ENCODE measurements at places on chromosomes 4 and X. TPM values are rescaled to one million over a fixed set of nuclear protein-coding genes. Genes with fewer than 3 reads are reported as not detected.

- H3K36me3 ChIP-seq: no peaks in the 10 kb centered on the region
- H3K4me1 ChIP-seq: peaks cover 61% of the 10 kb centered on the region
- peak overlapping the region; percentile 67 for H3K4me3 ChIP-seq
- H3K27me3 ChIP-seq: no peaks in the 10 kb centered on the region
- DNase-seq: peak; percentile 51
- H3K27ac ChIP-seq: peak overlapping the region; percentile 95
Observed at GRCh38 chrX:29662101-29662500, 553.3 kb upstream of the MAGEB2 start.

- H3K4me3 ChIP-seq: peak overlapping the region; percentile 97
- peak overlapping the region; percentile 87 for H3K27ac ChIP-seq
- peaks cover 4% of the 10 kb centered on the region for H3K36me3 ChIP-seq
- no peak for DNase-seq
- no peaks in the 10 kb centered on the region for H3K27me3 ChIP-seq
- peaks cover 14% of the 10 kb centered on the region for H3K4me1 ChIP-seq
Observed at GRCh38 chr4:17578482-17578891, 1.5 kb downstream of the LAP3 start.

- H3K4me1 ChIP-seq: no peaks in the 10 kb centered on the region
- H3K4me3 ChIP-seq: no peak overlapping the region
- H3K27ac ChIP-seq: no peak overlapping the region
- H3K27me3 ChIP-seq: no peaks in the 10 kb centered on the region
Observed at GRCh38 chr4:170339522-170339921, 249.8 kb upstream of the AADAT start.

GRCh38 chr4:176883108-176883550 is 90.4 kb upstream of the VEGFC start:
- H3K4me1 ChIP-seq: peaks cover 85% of the 10 kb centered on the region
- H3K27ac ChIP-seq: peak overlapping the region; percentile 82
- no peak for DNase-seq
- H3K4me3 ChIP-seq: peak overlapping the region; percentile 68
- H3K27me3 ChIP-seq: no peaks in the 10 kb centered on the region

DNA sequence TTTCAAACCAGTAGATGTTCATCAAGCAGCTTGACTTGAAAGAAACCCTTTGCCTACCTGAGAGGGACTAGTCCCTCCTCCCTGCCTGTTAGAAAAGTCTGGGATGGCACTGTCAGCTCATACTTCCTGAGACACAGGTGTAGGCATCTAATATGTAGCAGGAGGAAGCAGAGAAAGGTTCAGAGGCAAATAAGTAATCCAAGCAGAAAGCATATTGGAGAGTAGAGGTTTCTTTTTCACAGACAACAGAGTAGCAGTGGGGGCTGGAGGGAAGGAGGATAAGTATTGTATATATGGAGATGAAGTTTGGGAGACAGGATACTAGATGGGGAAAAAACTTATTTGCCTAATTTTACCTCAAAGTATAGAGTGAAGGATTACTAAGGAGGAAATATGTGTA is 81.5 kb downstream of the FNIP2 start:
- H3K4me1 ChIP-seq: peaks cover 9% of the 10 kb centered on the region
- no peaks in the 10 kb centered on the region for H3K36me3 ChIP-seq
- H3K27ac ChIP-seq: peak overlapping the region; percentile 34
- DNase-seq: no peak
- no peaks in the 10 kb centered on the region for H3K27me3 ChIP-seq
- H3K4me3 ChIP-seq: no peak overlapping the region

DNA sequence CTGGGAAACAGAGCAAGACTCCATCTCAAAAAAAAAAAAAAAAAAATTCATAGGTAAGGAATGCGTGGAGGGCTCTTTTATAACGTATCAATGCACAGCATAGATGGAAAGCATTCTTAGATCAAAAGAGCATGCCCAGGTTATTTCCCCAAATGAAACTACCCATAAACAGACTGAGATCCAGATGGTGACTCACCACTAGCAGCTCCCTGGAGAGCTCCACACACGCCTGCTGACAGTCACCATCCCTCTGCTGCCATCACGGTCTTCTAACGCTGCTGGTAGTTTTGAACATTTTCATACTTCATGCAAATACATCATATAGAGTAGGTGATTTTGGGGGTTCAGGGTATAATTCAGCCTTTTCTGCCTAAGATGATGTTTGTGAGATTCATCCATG is 136.9 kb downstream of the ASMT start:
- H3K27me3 ChIP-seq: no peaks in the 10 kb centered on the region
- DNase-seq: no peak
- H3K4me3 ChIP-seq: peak overlapping the region; percentile 41
- H3K27ac ChIP-seq: no peak overlapping the region

- H3K4me1 ChIP-seq: no peaks in the 10 kb centered on the region
- peak; percentile 38 for DNase-seq
- no peaks in the 10 kb centered on the region for H3K27me3 ChIP-seq
- H3K4me3 ChIP-seq: no peak overlapping the region
- peaks cover 17% of the 10 kb centered on the region for H3K36me3 ChIP-seq
- H3K27ac ChIP-seq: no peak overlapping the region
Observed at GRCh38 chr4:88054901-88055300, 47.5 kb downstream of the PKD2 start.

- no peaks in the 10 kb centered on the region for H3K27me3 ChIP-seq
- H3K4me1 ChIP-seq: no peaks in the 10 kb centered on the region
- no peaks in the 10 kb centered on the region for H3K36me3 ChIP-seq
- H3K4me3 ChIP-seq: no peak overlapping the region
- no peak for DNase-seq
Observed at GRCh38 chrX:37641859-37642258, 43.7 kb upstream of the XK start.

DNA sequence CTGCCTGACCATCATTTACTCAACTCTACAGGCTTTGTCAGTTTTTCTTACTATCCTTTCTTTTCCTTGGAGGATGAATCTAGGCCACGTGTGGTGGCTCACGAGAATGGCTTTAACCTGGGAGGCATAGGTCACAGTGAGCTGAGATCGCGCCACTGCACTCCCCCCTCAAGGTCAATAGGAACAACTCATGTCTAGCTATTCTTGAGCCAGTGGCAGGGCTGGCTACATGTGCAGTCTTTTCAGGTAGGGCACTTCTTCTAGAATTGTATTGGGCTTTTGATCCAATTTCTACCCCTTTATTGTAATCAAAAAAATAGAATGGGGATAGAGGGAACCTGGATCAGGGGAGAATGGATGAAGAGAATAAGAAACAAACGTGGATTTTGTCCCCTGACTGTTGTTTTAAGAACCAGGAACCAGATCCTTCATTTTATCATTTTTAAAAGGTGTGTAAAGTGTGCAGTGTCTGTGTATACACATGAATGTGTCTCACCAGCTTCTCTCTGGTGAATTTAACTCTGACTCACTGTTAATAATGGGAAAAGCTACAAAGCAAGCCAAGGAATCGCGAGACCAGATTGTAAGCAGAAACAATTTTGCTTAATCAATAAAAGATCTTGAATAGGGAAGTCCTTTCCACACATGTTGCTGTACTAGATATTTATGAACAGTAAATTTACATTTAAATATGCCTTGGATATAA is 283.9 kb upstream of the GPC4 start:
- peaks cover 2% of the 10 kb centered on the region for H3K27me3 ChIP-seq
- no peak overlapping the region for H3K27ac ChIP-seq
- H3K4me1 ChIP-seq: no peaks in the 10 kb centered on the region
- H3K4me3 ChIP-seq: no peak overlapping the region

DNA sequence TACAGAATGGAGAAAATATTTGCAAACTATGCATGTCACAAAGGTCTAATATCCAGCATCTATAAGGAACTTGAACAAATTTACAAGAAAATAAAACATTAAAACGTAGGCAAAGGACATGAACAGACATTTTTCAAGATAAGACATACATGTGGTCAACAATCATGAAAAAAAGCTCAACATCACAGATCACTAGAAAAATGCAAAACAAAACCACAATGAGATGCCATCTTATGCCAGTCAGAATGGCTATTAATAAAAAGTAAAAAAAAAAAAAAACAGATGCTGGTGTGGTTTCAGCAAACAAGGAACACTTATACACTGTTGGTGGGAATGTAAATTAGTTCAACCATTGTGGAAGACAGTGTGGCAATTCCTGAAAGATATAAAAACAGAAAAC is 75.8 kb upstream of the IL13RA2 start:
- peaks cover 20% of the 10 kb centered on the region for H3K4me1 ChIP-seq
- no peak overlapping the region for H3K4me3 ChIP-seq
- peak; percentile 1 for DNase-seq
- no peaks in the 10 kb centered on the region for H3K27me3 ChIP-seq

DNA sequence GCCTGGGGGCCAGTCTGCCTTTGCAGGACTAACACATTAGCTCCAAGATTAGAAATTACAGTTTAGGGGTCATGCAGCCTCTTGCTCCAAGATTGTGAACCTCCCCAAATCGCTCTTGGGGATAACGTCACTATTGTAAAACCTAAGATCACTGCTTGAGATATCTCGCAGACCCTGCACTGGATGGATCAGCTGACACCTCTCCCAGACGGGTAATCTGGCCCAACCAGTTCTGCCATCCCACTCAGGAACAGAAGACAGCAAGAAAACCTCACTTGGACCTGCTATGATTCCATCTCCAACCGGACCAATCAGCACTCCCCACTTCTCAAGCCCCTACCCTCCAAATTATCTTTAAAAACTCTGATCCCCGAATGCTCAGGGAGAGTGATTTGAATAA is 431.2 kb downstream of the GPM6A start:
- H3K4me3 ChIP-seq: no peak overlapping the region
- peaks cover 11% of the 10 kb centered on the region for H3K4me1 ChIP-seq
- no peaks in the 10 kb centered on the region for H3K36me3 ChIP-seq
- no peaks in the 10 kb centered on the region for H3K27me3 ChIP-seq

DNA sequence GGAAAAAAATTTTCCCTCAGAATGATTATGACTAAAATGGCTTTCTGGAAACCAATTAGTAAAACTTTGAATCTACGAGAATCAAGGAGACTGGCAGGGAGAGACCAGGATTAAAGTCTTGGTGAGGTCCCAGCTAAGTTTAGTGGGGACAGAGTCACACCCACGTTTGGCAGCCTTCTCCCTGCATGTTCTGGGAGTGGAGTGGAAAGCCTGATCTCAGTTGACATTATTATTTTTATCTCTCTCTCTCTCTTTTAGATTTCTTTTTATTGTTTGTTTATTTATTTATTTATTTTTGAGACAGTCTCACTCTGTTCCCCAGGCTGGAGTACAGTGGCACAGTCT is 67.8 kb downstream of the MED28 start:
- no peak for DNase-seq
- no peaks in the 10 kb centered on the region for H3K36me3 ChIP-seq
- H3K4me3 ChIP-seq: no peak overlapping the region
- peaks cover 4% of the 10 kb centered on the region for H3K27me3 ChIP-seq
- no peak overlapping the region for H3K27ac ChIP-seq

DNA sequence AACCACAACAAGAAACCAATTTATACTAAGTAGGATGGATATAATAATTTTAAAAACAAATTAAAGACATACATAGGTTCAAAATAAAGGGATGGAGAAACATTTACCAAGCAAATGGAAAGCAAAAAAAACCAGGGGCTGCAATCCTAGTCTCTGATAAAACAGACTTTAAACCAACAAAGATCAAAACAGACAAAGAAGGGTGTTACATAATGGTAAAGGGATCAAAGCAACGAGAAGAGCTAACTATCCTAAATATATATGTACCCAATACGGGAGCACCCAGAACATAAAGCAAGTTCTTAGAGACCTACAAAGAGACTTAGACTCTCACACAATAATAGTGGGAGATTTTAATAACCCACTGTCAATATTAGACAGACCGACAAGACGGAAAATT is 66.6 kb downstream of the ATRX start:
- peaks cover 16% of the 10 kb centered on the region for H3K4me1 ChIP-seq
- H3K4me3 ChIP-seq: no peak overlapping the region
- no peak for DNase-seq
- no peak overlapping the region for H3K27ac ChIP-seq
- no peaks in the 10 kb centered on the region for H3K36me3 ChIP-seq
- no peaks in the 10 kb centered on the region for H3K27me3 ChIP-seq

DNA sequence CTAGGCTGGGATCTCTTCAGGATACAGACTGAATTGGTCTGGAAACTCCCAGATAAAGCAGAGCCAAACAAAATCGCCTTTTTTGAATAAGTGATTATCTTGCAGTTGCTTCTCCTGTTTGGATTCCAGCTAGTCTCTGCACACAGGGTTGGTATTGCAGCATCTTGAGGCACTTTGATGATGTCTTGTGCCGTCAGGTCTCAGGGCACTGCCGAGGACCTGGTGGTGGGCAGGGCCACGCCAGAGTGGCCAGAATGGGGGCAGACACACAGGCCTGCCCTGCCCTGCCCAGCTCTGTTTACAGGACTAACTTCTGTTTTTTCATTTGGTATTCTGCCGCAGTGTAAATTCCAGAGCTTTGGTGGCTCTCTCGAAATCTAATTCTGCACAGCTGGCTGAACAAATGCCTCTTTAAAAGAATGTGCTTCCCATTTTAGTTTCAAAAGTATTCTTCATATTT is 276.1 kb downstream of the NR3C2 start:
- H3K36me3 ChIP-seq: no peaks in the 10 kb centered on the region
- H3K27me3 ChIP-seq: no peaks in the 10 kb centered on the region
- DNase-seq: no peak
- H3K4me3 ChIP-seq: no peak overlapping the region
- H3K4me1 ChIP-seq: peaks cover 8% of the 10 kb centered on the region

DNA sequence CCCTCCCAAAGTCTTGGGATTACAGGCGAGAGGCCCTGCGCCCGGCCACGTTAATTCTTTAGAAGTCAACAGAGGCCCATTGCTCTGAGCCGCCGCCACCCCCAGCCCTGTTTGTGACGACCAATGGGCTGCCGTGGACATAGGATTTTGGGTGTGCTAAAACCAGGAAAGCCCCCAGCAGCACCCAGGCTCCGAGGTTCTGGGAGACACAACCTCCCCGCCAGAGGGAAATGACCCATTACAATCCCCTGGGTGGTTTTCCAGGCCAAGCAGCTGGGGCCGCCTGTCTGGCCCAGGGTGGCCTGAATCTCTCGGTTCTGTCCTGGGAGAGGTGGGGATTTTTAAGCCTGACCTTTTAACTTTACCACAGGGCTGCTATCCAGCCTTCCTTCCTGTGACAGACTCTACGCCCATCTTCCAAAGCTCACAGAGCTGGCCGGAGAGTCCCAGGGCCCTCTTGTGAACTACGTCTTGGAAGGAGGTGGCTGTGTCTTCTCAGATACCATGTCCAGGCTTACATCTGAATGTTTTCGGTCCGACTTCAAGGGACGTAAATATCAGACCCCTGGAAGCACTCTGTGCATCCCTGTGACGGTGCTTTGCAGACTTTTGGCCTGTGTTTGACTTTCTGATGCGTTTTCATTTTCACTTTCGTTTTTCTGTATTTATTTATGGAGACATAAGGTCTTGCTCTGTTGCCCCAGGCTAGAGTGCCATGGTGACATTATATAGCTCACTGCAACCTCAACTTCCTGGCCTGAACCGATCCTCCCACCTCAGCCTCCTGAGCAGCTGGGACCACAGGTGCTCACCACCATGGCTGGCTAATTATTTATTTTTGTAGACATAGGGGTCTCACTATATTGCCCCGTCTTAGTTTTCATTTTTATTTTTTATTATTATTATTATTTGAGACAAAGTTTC is 36.0 kb downstream of the P2RY8 start:
- peak overlapping the region; percentile 58 for H3K4me3 ChIP-seq
- H3K27me3 ChIP-seq: peaks cover 2% of the 10 kb centered on the region
- DNase-seq: no peak
- H3K36me3 ChIP-seq: no peaks in the 10 kb centered on the region

MAGEC2 gene
- not detected for total RNA-seq

CT45A2 gene
- not detected for total RNA-seq

BMX gene
- not detected for total RNA-seq

POU4F2 gene
- not detected for total RNA-seq

IQCM gene
- not detected for total RNA-seq
